ENCODE measurements at places on chromosomes 7 and 10. TPM values are rescaled to one million over a fixed set of nuclear protein-coding genes. Genes with fewer than 3 reads are reported as not detected.

DNA sequence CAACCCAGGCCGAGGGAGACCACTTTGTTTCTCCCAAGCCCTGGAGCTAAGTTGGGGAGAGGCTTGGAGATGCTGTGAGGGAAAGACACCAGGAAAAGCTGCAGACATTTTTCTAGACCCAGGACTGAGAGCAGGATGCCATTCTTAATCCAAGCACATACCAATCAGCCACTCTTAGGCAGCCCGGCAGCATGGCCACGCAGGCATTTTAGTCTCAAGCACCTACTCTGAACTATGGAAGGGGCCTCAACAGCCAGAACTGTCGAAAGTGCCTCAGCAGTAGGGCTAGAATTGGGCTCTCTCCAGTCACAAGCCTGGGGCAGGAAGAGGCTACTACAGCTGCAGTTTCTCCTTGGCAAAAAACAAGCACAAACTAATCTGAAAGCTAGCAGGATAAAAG is 57.8 kb downstream of the GCC1 start:
- DNase-seq = no peak

DNA sequence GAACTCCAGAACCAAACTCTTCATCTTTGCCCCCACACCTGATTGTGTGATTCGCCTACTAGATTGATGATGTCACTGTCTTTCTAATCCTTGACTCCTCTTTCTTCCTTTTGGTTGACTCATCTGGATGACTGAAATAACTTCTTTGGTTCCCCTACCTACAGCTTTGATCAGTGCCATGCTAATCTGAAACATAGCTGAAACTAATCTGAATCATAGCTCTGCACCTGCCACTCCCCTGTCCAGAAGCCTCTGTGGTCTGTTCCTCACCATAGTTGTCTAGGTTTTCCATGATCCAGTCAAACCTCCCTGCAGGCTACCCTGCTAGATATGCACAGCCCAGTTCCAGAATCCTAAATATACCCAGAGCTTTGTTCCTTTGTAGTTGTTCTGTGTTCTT is 51.9 kb downstream of the ZNF365 start:
- peak; percentile 90 for DNase-seq

GRCh38 chr10:68406111-68406814 is 814 bp downstream of the RUFY2 start:
- DNase-seq = peak; percentile 10

Gene PTPRZ1
- total RNA-seq = 32.3 TPM

- DNase-seq = no peak
Measured at GRCh38 chr10:91002656-91003055, 81.8 kb upstream of the ANKRD1 start.

GRCh38 chr7:50405221-50405620 is 44.9 kb downstream of the FIGNL1 start:
- DNase-seq = no peak

GRCh38 chr10:49767752-49768151 is 5.6 kb upstream of the OGDHL start:
- DNase-seq = no peak

DNA sequence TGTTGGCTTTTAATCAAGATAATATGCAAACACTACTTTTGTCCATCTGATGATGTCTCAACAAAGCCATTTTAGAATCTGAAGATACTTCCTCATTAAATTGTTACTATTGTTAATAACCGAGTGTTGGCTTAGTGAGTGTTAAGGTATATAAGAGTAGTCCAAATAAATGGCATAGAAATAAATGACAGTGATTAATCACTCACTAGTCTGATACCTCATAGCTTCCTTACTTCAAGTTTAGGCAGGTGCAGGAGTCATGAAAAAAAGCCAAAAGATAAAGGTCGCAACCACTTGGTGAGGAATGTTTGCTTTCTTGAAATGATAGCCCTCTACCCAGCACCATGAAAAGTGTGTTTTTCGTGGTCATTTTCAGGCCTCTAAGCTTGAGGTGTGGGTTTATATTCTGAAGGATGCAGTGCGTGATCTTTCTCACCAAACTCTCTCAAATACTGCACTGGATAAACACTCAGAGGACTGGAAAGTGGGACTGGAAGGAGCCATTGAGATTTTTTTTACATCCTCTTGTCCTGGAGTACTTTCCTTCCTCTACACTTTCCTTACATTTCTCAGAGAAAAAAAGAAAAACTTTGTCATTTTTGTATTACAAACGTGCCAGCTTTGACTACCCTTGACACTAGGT is 138.1 kb downstream of the KIAA1217 start:
- DNase-seq = peak; percentile 53

DNA sequence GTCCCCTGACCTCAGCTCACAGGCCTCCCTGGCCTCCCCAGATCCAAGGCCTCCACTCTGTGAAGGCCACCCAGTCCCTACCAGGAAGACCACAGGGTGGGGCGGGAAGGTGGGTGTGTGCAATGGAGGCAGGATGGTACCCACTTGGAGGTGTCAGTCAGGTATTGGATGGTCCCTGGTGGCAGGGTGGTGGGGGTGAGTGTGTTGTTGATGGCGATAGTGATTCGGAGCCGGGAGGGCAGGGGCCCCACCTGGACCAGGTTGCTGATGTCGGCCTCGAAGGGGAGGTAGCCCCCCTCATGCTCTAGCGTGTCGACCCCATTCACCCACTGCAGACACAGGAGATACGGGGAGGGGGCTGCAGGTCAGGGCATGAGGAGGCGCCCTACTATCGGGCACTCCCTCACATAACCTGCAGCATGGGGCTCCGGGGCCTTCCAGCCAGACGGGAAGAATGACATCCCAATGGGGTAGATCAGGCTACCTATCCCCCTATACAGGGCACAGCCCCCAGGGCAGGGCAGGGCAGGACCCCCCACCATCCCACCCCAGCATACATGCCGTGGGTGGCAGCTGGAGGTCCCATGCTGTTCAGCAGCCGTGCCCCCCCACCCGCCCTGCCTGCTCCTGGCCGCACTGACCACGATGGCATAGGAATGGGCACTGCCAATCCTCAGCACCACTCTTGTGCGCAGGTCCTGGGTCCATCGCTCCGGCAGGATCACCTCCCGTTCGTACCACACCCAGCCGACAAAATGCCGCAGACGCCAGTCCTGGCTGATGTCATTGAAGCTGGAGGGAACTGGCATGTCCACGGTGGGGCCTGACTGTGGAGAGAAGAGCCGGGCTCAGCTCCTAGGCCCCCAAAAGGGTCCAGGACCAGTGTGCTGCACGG is 2.2 kb downstream of the GUSB start:
- no peak for DNase-seq

Gene MRLN
- not detected for total RNA-seq

Gene FAM221A
- 0.67 TPM for total RNA-seq

Gene LIPM
- 0.11 TPM for total RNA-seq

DNA sequence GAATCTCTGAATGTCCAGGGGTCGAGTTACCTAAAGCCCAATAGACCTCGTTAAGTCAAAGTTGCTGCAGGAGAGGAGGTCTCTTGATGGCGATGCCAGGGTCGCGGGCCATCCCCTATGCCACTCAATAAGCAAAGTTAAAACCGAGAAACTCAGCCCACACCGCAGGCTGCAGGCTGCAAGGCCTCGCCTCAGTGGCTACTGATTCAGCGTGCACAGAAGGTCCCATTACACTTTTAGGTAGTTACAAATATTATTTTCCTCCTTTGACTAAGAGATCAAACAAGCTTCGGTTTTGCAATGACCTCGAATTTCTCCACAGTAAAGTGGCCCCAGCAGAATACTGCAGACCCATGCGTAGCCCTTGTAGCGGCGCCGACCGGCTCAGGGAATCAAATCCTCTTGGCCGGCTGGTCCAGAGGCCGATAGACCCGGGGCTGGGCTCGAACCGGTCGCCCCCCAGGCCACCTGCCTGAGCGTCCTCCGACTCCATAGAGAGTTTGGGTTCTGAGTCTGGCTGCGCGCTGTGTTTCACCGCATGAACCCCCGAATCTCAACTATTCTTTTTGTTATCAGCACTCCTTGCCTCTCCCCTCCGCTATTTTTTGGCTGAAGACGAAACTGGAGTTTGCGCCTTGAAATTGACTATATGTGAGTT is 2.3 kb downstream of the C1QL3 start:
- no peak for DNase-seq

DNA sequence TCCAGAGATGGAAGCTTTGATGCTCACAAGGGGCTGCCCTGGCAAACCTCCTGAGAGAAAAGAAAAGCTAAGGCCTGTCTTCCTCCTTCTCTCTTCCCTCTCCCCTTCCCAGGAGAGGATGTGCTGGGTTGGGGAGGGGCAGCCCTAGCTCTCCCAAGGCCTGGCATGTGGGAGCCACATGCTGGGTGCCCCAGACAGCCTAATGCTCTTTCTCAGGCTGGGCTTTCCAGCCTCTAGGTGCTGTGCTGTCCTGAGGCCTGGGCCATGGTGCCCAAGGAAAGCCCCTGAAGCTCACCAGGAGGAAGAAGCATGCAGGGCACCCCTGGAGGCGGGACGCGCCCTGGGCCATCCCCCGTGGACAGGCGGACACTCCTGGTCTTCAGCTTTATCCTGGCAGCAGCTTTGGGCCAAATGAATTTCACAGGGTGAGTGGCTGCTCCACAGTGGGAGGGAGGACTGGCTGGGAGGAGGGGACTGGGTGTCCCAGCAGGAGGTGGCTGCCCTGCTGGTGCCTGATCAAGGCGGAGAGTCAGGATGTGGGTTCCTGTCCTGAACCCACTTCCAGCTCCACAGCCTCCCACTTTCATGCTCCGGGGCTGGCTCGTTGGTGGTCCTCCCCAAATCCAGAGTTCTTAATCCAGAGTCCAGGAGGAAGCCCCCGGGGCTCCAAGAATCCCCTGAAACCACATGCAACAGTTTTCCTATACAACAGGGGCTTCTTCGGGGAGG is 1.7 kb downstream of the CPA5 start:
- no peak for DNase-seq

GRCh38 chr10:96639899-96640298 is 53.1 kb upstream of the TM9SF3 start:
- no peak for DNase-seq

Gene ANTXRL
- total RNA-seq = not detected

Gene YAE1
- 24.8 TPM for total RNA-seq

DNA sequence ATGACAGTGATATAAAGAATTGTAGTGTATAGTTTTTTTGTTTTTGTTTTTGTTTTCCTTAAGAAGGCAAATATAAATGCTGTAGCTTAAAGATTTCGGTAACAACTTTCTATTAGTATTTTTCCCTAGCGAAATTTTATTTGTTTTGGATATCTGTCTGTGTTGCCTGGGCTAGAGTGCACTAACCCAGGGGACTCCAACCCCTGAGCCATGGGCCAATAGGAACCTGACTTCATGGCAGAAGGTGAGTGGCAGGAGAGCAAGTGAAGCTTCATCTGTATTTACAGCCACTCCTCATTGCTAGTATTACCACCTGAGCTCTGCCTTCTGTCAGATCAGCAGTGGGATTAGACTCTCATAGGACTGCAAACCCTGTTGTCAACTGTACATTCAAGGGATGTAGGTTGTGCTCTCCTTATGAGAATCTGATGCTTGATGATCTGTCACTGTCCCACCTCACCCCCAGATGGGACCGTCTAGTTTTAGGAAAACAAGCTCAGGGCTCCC is 65.4 kb upstream of the CCAR1 start:
- DNase-seq = no peak

- no peak for DNase-seq
Measured at GRCh38 chr10:49324711-49325110, 25.7 kb downstream of the C10orf71 start.

Gene KMT2C
- total RNA-seq = 19.7 TPM

DNA sequence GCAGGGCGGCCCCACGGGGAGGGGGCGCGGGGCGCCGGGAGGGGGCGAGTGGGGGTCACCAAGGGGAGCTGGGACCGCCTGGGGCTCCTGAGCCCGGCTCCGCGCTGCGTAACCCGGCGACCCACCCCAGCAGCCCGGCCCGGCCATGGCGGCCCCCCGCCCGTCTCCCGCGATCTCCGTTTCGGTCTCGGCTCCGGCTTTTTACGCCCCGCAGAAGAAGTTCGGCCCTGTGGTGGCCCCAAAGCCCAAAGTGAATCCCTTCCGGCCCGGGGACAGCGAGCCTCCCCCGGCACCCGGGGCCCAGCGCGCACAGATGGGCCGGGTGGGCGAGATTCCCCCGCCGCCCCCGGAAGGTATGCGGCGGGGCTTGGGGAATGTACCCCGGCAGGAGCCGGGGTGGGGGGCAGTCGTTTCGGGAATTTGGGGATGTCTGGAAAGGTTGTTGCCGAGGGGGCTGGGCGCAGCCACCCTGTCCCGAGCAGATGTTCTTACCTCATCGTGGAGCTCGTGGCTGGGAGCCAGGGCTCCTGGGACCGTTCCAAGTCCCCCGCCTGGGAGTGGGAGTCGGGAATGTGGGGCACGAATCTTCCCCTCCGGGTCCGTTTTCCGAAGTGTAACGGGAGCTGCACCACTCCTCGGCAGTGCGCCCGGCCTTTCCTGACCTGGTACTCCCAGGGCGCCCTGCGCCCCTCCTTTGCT is 431 bp downstream of the ZYX start:
- no peak for DNase-seq

DNA sequence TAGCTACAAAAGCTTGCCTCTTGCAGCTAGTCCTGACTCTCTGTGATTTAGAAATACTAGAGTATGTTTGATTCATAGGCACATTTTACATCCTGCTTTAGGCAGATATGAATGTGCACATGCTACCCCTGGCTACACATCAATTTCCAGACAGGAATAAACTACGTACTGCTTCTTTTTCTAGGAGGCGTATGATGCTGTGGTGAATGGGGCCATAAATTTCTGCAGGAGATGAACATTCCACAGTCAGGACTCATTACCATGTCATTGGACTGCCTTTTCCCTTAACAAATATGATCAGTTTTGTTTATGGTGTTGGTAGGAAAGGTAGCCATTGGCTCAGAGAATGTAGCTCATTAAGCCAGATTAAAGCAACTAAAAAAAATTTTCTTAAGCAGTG is 50.1 kb upstream of the IFRD1 start:
- peak; percentile 69 for DNase-seq

GRCh38 chr10:48452879-48453412 is 146.5 kb downstream of the MAPK8 start:
- DNase-seq = no peak

GRCh38 chr7:76394957-76395356 is 14.5 kb downstream of the SSC4D start:
- no peak for DNase-seq

DNA sequence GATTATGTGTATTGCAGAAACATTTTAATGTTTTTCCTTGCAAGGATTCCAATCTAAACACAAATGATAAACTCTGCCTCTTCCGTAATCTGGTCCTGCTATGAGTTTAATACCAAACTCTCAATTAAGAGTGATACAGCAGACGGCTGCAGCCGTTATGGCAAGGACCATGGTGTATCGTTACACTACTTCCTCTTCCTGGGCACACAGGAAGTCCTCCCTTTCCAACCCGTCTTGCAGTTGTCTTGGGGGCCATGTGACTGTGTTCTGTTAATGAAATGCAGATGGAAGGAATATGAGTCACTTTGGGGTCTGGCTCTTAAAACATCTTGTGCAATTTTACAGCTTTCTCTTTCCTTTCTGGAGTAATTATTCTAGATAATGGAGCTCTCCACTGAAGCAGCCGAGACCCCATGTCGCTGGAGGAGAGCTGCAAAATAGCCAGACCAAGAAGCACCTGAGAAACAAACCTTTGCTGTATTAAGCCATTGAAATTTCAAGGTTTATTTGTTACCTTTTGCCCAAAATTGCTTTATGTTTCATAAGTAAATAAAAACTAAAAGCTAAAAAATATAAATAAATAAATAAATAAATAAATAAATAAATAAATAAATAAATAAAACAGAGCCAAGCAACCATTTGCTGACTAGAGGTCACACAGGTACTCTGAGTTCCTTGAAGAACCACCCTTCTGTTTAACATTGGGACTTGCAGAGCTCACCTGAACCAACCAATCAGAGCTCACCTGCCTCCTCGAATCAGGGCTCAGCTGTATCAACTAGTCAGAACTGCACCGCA is 74.7 kb downstream of the FRMPD2 start:
- DNase-seq = no peak

Measured in foreskin keratinocyte (primary cell).